ENCODE measurements at places on chromosomes 1 and 21.

DNA sequence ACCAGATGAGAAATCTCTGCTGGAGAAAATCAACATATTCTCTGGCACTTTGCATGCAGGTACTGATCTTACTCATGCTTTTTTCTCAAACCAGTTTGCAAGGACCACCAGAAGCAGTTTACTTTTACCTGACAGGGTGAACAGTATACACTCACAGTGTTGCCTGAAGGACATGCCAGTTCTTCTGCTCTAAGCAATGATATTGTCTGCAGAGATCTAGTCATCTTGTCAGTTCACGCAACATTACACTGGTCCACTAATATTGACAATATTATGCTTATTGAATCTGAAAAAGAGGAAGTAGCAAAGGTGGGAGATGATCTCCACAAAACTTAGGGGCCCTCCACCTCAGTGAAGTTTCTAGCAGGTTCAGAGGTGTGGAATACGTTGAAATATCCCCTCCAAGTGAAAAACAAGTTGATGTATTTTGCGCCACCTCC is 3.8 kb upstream of the S100B start:
- DNase-seq = no peak

DNA sequence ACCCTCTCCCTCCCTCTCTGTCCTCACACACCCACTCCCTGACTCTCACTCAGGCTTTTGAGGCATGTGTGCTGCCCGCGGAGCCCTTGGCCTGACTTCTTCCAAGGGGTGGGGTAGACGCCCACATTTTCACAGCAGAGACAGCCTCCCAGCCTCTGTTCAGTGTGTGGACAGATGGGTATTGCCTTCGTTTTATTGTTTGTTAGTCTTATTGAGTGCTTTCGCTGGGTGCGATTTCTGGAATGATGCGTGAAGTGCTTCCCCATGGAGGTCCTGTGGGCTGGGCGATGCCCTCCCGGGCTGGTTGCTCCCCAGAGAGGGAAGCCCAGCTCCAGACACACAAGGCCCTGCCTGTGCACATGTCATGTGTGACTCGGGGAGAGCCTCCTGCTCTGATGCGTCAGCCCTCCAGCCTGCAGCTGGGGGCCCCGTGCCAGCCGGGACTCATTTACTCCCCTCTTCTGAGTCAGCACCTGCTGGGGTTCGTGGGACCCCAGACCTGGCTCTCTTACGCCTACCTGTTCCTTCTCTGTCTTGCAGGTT is 14.7 kb downstream of the PDXK start:
- no peak for DNase-seq

DNA sequence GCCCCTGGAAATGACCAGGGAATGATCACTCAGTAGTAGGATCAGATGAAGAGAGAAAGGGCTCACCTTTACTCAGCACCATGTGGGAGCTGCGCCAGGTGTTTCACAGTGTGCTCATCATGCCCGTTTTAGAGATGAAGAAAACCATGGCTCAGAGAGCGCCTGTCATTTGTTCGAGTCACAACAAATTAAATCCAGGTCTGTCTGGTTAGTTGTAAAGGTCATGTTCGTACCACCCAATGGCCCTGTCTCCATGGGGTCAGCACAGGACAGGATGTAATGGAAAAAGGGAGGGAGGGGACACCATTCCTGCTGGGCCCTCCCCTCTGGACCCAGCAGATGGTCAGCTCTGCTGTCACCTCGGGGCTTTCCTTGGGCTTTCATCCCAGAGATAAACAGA is 15.2 kb downstream of the KIRREL1 start:
- DNase-seq = no peak

- DNase-seq = peak; percentile 12
Measured at GRCh38 chr1:3501856-3502640, 47.6 kb downstream of the ARHGEF16 start.

- DNase-seq = no peak
Measured at GRCh38 chr21:44773291-44773932, 28.2 kb downstream of the UBE2G2 start.

GRCh38 chr1:15501208-15502032 is 22.6 kb downstream of the CASP9 start:
- no peak for DNase-seq
